Stimulated activated CD8-positive, alpha-beta memory T cell treated with anti-CD3 and anti-CD28 coated beads, Interleukin-4, amount 100 ng/mL, for 4 hours (primary cell): ENCODE measurements at places on chromosomes 7 and 10.

DNA sequence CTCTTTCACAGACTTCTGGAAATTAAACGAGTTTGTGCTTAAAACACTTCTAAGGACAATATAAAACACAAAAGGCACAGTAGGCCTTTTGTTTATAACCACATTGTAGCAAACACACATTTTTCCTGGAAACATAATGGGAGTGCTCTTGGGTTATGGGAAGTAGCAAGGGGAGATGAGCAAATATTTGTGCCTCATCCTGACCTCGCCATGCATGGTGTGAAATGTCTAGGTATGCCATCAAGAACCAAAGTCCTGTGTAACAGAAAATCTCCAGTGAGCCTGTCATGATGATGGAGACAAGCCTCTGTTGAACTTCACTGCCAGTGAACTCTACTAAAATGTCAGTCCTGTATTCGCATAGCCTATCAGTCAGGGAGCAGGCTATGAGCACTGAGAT lies 1029.6 kb downstream of the LRMDA start:
- DNase-seq: no peak

DNA sequence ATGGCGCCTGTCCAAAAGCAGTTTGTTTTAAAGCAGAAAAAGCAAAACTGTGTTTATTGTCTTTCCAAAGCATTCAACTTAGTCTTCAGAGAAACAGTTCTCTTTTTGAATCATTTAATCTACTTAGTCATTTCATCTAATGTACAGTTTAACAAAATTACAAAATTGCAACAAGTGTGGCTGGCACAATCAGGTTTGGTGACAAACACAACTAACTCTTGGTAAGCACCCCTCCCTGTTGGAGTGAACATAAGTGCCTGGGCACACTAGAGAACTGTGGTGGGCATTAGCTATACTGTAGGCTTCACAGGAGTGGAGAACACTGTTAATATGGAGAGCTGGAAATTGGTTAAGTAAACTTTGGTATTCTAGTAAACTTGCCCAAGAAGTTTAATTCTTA lies 6.9 kb downstream of the CREM start:
- no peak for DNase-seq

DNA sequence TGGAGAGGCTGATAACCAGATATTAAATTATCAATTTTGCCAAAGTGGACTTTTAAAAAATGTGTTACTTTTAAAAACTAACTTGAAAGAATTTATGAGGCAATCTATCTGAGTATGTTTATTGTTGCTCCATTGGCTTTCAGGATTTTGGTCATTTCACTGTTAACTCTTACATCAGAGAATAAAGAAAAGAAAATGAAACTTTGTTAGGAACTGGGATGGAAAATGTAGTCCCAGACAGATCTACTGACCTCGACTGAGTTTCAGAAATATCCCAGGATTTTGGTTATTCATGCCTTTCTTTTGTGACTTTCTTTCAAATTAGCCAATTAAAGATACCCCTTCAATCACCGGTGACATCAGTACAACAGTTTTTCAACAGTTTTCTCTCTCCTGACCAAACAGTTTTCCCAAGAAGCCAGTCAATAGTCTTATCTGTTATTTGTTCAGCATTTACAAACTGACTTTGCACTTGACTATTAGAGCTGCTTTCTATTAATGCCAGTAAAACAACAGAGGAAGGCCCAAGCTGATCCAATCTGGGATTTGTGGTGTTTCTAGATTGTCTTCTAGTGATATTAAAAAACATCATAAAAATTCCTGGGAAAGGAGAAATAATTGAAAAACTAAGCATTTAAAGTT lies 35.8 kb downstream of the NRBF2 start:
- no peak for DNase-seq

DNA sequence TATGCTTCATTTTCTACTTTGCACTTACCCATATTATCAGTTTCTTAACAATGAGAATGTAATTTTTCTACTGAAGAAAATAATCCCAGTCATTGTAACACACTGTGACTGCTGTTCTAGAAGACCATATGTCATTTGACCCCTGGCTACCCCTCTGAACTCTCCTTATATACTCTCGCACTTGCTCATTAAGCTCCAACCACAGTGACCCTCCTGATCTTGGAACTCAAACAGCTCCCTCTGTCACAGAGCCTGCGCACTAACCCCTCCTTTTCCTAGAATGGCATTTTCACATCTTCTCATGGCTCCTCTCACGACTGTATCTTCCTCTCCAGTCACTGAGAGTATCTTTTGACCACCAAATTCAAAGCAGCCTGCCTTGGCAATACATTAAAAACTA lies 169.7 kb downstream of the CACNA2D1 start:
- no peak for DNase-seq

GRCh38 chr10:92238586-92239098 lies 52.2 kb downstream of the CPEB3 start:
- DNase-seq: no peak

- no peak for DNase-seq
Observed at GRCh38 chr10:52541006-52541473, 227.0 kb downstream of the DKK1 start.

- DNase-seq: no peak
Observed at GRCh38 chr7:90210475-90210874, 1.1 kb upstream of the STEAP2 start.

DNA sequence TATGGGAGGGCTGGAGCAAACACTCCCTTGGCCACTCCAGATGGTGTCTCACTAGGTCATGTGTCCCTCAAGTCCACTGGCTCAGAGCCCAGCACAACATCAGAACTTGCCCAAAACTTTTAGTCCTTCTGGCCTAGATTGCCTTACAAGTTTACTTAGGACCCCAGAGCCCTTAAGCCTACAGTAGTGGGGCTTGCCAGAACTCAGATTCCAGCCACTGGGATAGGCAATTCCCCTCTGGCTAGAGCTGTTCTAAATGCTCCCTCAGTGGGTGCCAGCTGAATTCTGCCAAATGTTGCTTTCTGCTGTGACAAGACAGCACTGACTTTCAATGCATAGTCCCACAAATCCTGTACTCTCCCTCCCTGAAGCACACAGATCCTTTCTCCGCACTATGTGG lies 331.1 kb downstream of the HTR7 start:
- DNase-seq: no peak

DNA sequence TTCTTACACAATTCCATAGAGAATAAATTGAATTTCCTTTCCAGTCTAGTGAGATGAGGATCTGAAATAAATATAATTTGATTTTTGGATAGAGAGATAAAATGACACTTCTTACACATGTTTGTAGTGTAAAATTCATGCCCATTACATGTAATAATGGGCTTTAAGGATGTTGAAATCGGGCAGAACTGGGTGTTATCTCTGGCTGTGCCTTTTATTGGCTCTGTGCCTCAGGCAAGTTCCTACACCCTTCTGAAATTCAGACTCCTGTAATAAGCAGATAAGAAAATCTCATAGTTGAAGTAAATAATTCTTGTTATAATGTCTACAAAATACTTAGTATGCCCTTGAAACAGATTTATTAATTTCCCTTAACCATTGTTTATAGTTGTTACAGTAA lies 125.6 kb downstream of the SEMA3A start:
- DNase-seq: no peak

DNA sequence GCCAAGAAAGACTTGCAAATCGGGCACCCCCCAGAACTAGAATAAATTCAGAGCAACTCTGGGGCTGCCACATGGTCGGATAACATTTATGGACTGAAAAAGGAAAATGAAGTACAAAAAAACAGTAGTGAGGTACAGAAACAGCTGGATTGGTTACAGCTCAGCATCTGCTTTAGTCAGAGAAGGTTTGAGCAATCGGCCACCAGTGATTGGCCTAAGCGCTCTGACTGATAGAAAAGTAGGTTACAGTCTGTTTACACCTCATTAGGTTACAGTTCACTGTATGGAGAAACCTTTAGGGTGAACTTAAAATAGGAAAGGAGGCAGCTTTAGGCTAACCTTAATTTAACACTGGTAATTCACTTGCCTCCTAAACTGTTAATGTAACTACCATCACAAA lies 102.0 kb upstream of the DKK1 start:
- no peak for DNase-seq

GRCh38 chr10:91559169-91559568 lies 73.7 kb downstream of the PPP1R3C start:
- no peak for DNase-seq

DNA sequence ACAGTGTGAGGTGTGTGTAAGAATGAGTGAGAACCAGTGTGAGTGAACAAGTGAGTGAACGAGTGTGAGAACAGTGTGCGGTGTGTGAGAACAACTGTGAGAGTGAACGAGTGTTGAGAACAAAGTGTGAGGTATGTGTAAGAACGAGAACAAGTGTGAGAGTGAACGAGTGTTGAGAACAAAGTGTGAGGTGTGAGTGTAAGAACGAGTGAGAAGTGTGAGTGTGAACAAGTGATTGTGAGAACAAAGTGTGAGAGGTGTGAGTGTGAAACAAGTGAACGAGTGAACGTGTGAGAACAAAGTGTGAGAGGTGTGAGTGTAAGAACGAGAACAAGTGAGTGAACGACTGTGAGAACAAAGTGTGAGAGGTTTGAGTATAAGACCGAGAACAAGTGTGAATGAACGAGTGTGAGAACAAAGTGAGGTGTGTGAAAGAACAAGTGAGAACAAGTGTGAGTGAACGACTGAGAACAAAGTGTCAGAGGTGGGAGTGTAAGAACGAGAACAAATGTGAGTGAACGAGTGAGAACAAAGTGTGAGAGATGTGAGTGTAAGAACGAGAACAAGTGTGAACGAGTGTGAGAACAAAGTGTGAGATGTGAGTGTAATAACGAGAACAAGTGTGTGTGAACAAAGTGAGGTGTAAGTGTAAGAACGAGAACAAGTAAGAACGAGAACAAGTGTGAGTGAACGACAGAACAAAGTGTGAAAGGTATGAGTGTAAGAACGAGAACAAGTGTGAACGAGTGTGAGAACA lies 47.9 kb downstream of the ESYT2 start:
- DNase-seq: no peak

DNA sequence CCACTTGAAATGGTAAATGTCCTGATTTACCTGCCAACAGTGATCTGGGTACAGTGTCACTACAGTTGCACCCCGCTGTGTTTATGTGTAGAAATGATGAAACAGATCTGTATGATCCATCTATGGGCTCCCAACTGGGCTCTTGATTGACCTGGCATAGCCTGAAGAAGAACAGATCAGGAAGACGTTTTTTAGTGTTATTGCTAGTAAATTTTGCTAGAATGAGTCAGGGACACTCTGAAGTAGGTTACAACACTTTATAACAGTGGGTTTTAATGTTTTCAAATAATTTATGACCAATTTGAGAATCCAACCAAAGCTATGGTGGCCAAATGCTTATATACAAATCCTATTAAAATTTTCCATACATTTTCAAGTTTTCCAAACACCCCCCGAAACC lies 110.3 kb downstream of the DKK1 start:
- no peak for DNase-seq

DNA sequence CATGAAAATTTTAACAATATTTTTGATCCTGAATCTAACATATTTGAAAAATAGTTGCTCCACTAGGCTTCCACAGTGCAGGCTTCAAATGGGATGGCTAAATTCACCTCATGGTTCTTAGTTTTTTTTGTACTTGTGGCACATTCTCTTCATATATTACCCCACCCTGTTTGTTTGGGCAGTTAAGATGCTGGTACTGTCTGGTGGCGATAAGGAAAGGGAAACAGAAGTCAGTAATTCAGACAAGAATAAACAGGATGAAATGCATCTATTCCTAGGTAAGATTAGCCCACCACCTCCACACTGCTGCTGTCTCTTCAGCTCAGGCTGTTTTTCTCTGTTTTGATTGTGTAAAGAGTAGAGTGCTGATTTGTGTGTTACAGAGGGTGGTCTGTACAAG lies 44.2 kb downstream of the GLRX3 start:
- DNase-seq: no peak

GRCh38 chr7:155003092-155003375 lies at the start of gene PAXIP1:
TSS of gene PAXIP1 (minus strand) at chr7:155003124. CDS start at chr7:155002929, 195 bp downstream.
- DNase-seq: no peak

DNA sequence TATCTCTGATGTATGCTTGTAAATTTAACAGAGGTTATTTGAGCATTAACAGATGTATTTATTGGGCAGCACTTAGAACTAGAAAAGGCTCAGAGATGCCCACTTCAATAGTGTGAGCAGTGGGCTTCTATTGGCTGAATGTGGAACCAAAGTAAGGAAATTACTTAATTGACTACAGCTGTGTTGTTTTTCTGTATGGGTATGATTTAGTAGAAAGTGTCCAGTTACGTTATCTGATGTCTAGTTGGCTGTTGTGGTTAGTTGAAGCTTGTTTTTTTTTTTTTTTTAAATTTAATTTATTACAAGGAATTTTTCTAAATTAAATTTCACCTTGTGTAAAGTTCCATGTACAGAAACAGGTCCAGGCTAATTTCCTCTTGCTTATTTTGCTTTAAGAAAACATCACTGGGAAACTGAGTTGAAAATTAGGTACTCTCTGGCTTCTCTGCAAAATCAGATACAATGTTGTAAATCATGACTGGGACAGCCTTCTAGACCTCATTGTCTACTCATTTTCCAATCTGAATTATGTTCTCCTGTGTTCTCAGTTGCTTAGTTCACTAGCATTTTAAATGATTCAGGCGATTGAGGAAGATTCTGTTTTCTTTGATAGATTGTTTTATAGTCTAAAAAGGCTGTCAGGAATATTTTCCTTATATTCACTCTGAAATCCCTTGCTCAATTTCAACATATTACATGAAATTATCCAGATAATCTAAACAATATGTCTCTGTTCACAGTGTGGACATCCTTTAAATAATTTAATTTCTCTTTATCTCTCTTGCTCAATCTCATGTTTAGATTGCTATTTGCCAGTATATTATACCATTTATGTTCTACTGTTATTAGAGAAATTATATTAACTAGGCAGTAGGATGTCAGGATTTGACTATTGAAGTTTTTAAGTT lies 53.0 kb downstream of the PHF14 start:
- no peak for DNase-seq

DNA sequence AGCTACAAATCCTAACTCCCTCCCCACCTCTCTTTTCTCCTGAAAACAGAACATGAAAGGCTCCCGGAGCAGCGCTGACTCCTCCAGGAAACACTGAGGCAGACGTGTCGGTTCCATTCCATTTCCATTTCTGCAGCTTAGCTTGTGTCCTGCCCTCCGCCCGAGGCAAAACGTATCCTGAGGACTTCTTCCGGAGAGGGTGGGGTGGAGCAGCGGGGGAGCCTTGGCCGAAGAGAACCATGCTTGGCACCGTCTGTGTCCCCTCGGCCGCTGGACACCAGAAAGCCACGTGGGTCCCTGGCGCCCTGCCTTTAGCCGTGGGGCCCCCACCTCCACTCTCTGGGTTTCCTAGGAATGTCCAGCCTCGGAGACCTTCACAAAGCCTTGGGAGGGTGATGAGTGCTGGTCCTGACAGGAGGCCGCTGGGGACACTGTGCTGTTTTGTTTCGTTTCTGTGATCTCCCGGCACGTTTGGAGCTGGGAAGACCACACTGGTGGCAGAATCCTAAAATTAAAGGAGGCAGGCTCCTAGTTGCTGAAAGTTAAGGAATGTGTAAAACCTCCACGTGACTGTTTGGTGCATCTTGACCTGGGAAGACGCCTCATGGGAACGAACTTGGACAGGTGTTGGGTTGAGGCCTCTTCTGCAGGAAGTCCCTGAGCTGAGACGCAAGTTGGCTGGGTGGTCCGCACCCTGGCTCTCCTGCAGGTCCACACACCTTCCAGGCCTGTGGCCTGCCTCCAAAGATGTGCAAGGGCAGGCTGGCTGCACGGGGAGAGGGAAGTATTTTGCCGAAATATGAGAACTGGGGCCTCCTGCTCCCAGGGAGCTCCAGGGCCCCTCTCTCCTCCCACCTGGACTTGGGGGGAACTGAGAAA lies 30.4 kb downstream of the PFKFB3 start:
- no peak for DNase-seq

GRCh38 chr10:110498087-110498981 lies 627 bp downstream of the DUSP5 start:
- no peak for DNase-seq

GRCh38 chr7:50554431-50555322 lies 10.5 kb downstream of the DDC start:
- DNase-seq: no peak
